ENCODE measurements at places on chromosomes 12 and 14. TPM values are rescaled to one million over a fixed set of nuclear protein-coding genes. Genes with fewer than 3 reads are reported as not detected.

DNA sequence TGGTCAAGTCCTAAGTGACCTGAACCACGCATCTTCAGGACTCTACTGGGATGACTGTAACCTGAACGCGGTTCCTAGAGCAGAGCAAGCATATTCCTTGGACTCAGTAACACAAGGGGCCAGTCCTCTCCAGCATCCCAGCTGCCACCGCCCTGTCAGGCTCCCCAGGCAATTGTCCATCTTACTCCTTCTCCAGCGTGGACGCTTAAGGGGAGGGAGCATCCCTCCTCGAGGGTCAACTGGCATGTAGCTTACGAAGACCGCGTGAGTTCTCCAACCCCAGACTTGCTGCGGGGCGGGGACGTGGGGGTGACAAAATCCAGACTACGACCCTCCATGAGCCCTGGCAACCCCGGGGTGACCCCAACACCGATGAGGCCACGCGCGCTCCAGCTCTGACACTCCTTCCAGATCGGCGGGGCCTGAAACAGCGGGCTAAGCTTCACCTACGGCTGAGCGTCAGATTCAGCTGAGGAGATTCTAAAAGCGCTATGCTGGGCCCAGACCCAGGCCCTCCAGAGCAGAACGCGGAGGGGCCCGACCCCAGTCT is 846 bp upstream of the MTHFD1 start:
- H3K4me1 ChIP-seq: peaks cover 27% of the 10 kb centered on the region
- peaks cover 10% of the 10 kb centered on the region for H3K36me3 ChIP-seq
- H3K4me3 ChIP-seq: peak overlapping the region; percentile 97
- peak overlapping the region; percentile 96 for H3K27ac ChIP-seq
- no peak for DNase-seq

GRCh38 chr14:104559804-104560585 is 19.6 kb upstream of the C14orf180 start:
- no peak overlapping the region for H3K4me3 ChIP-seq
- H3K27ac ChIP-seq: no peak overlapping the region
- H3K27me3 ChIP-seq: no peaks in the 10 kb centered on the region
- peak; percentile 55 for DNase-seq

GRCh38 chr14:52080158-52080800 is 11.4 kb upstream of the NID2 start:
- H3K4me1 ChIP-seq: peaks cover 13% of the 10 kb centered on the region
- no peak overlapping the region for H3K27ac ChIP-seq
- no peak overlapping the region for H3K4me3 ChIP-seq
- peaks cover 9% of the 10 kb centered on the region for H3K36me3 ChIP-seq
- no peak for DNase-seq

DNA sequence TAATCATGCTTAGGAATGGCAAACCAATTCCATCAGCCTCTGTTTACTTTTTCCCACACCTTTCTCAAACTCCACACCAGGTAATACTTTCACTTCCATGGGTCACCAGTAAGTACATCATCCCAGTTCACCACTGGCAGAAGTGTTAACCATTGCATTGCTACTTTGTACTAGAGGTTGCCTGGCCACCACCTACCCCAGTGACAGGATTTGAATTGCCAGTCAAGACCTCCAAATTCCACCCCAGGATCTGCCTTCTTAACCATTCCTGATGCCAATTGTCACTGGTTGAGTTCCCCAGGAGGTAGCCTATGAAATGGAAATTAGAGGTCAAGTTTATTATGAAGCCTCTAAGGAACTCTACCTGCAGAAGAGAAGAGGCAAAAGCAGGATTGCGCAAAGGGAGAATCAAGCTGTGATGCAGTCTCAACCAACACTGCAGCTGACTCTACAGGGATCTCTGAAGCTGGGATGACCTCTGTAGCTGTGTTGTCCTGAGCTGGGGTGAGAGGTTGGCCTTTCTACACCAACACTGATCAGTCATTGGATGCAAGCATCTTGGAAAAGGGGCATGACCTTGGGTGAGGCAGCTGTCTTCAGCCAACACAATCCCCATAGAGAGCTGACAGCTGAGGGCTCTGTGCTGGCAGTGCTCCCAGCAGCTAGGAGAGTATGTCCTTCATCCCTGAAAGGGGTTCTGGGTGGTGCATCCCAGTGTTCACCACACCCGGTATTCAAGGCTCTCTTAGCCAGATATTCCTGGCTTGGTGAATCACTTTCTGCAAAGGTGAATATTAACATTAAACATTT is 37.0 kb upstream of the HMGA2 start:
- peaks cover 25% of the 10 kb centered on the region for H3K27me3 ChIP-seq
- no peak overlapping the region for H3K27ac ChIP-seq
- H3K4me1 ChIP-seq: no peaks in the 10 kb centered on the region
- no peak for DNase-seq

DNA sequence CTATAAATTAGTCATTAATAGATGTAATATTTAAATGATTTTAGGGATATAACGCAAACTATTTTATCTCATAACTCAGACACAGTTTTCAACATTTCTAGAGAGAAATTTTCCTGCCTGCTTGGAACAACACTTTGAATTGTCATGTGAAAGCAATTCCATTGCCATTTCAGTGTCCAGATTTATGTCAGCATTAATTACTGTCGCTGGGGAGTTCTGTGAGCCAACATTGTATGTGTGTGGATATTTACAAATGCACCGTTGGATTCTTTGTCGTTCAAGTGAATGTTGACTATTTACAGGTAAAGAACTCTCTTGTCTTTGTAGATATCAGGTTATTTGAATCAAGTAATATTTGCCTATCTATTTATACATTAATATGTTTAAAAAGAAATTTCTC is 465.3 kb upstream of the RGS6 start:
- peaks cover 17% of the 10 kb centered on the region for H3K4me1 ChIP-seq
- no peak overlapping the region for H3K4me3 ChIP-seq
- peaks cover 8% of the 10 kb centered on the region for H3K36me3 ChIP-seq
- no peak overlapping the region for H3K27ac ChIP-seq
- no peaks in the 10 kb centered on the region for H3K27me3 ChIP-seq

- H3K27me3 ChIP-seq: no peaks in the 10 kb centered on the region
- H3K4me1 ChIP-seq: no peaks in the 10 kb centered on the region
- peaks cover 5% of the 10 kb centered on the region for H3K36me3 ChIP-seq
- DNase-seq: no peak
These were observed 193.8 kb downstream of the TMTC2 start for GRCh38 chr12:82880442-82880901.

DNA sequence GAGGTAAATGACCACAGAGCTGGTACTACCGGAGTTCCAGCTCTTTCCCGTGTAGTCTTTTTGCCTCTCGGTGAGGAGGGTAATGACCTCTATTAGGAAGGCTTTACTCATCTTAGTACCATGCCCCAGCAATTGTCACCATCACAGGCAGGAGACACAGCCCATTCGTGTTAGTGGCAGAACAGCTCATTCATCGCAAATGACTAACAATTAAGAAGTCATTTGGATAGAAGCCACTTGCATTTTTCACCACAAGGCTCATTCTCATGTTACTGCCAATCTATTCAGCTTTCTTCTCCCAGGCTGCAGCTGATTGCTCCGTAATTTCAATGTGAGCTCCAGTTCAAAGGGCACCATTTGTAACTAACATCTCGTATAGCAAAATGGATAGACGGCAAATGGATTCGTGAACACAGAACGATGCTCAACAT is 718.8 kb upstream of the TMEM132C start:
- no peaks in the 10 kb centered on the region for H3K27me3 ChIP-seq
- H3K4me1 ChIP-seq: no peaks in the 10 kb centered on the region
- no peak overlapping the region for H3K4me3 ChIP-seq
- no peaks in the 10 kb centered on the region for H3K36me3 ChIP-seq

- H3K27ac ChIP-seq: no peak overlapping the region
- no peak overlapping the region for H3K4me3 ChIP-seq
- no peaks in the 10 kb centered on the region for H3K4me1 ChIP-seq
These were observed 337.9 kb downstream of the AACS start for GRCh38 chr12:125402874-125403789.

GRCh38 chr12:7293670-7294069 is 10.2 kb upstream of the ACSM4 start:
- no peak for DNase-seq
- no peak overlapping the region for H3K4me3 ChIP-seq
- no peak overlapping the region for H3K27ac ChIP-seq

Gene LTB4R2
- total RNA-seq: 27.1 TPM

- H3K36me3 ChIP-seq: no peaks in the 10 kb centered on the region
- DNase-seq: no peak
- no peak overlapping the region for H3K27ac ChIP-seq
- no peak overlapping the region for H3K4me3 ChIP-seq
These were observed 51.3 kb downstream of the KCNA5 start for GRCh38 chr12:5094986-5095385.

GRCh38 chr12:13613297-13613696 is 368.1 kb downstream of the GRIN2B start:
- no peak overlapping the region for H3K27ac ChIP-seq
- no peak for DNase-seq
- no peaks in the 10 kb centered on the region for H3K36me3 ChIP-seq
- no peak overlapping the region for H3K4me3 ChIP-seq
- H3K27me3 ChIP-seq: peaks cover 2% of the 10 kb centered on the region
- no peaks in the 10 kb centered on the region for H3K4me1 ChIP-seq

Gene ACIN1
- 250 TPM for total RNA-seq

DNA sequence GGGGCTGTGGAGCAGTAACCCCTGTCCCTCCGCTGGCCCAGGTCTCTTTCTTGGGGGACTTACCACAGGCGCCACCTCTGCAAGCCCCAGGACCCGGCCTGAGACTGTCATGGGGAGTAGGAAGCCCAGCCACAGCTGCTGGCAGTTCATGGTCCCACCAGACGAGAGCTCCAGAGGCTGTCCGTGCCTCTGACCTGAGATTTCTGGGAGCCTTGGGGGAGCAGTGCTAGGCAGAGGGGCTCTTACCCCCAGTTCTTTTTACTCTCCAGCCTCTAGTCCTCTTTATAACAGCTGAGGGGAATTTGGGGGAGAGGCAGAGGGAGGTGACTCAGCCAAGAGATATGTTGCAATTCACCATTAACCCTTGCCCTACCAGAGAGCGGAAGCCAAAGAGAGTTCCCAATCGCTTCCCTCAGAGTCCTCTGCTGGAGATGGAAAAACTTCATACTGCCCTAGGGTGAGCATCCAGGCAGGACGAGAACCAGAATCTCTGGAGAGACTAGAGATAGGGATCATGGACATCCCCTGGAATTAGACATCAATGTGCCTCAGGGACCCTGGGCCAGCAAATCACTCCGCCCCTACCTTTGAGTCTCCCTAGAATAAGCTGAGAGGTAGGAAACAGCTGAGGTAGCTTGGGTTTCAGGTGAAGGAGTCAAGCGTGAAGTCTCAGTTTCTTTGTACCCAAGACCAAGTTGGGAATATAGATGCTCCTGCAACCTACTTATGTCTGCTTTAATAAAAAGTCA is at the start of gene MMP19:
Gene MMP19 (minus strand): TSS at position 256 of the 749 bp plus-strand sequence. CDS start 106 bp downstream, at position 150.
- no peak within 1 kb of the TSS for H3K4me3 ChIP-seq
- H3K27me3 ChIP-seq: no peaks in the 10 kb centered on the region
- peak within 1 kb of the TSS; percentile 14 for H3K27ac ChIP-seq
- no peak for DNase-seq

Gene TMEM132D
- not detected for total RNA-seq

- H3K27ac ChIP-seq: peak overlapping the region; percentile 96
- peak; percentile 89 for DNase-seq
- H3K36me3 ChIP-seq: peaks cover 26% of the 10 kb centered on the region
- H3K4me3 ChIP-seq: peak overlapping the region; percentile 76
These were observed 238.0 kb downstream of the CHST11 start for GRCh38 chr12:104694711-104695110.

GRCh38 chr14:102029956-102030355 is 56.9 kb downstream of the HSP90AA1 start:
- peaks cover 39% of the 10 kb centered on the region for H3K36me3 ChIP-seq
- no peaks in the 10 kb centered on the region for H3K27me3 ChIP-seq
- peaks cover 5% of the 10 kb centered on the region for H3K4me1 ChIP-seq
- no peak overlapping the region for H3K4me3 ChIP-seq
- no peak for DNase-seq

GRCh38 chr12:24898606-24899005 is 50.3 kb downstream of the BCAT1 start:
- DNase-seq: no peak
- H3K4me1 ChIP-seq: peaks cover 29% of the 10 kb centered on the region
- H3K27me3 ChIP-seq: peaks cover 24% of the 10 kb centered on the region
- peaks cover 11% of the 10 kb centered on the region for H3K36me3 ChIP-seq
